Activated naive CD8-positive, alpha-beta T cell treated with anti-CD3 and anti-CD28 coated beads, Interleukin-2, amount 50 U/mL, for 16 hours (primary cell): ENCODE measurements at places on chromosomes 4 and X.

DNA sequence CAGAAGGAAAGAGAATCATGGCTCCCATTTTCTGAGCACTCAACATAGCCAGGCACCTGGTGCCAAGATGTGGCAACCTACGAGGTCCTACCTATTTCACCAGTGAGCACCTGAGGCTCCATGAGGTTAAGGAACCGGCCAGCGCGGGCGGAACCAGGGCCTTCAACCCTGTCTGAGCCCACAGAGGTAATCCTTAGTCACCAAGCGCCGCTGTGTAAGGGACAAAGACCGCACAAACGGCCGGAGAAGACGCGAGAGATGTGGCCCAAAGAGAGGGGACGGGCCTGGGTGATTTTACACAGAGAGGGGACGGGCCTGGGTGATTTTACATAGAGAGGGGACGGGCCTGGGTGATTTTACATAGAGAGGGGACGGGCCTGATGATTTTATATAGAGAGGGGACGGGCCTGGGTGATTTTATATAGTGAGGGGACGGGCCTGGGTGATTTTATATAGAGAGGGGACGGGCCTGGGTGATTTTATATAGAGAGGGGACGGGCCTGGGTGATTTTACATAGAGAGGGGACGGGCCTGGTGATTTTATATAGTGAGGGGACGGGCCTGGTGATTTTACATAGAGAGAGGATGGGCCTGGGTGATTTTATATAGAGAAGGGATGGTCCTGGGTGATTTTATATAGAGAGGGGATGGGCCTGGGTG, 114.2 kb downstream of the SMIM20 start:
- no peak for DNase-seq

GRCh38 chr4:37867102-37867501, 23.8 kb upstream of the TBC1D1 start:
- DNase-seq, result no peak

DNA sequence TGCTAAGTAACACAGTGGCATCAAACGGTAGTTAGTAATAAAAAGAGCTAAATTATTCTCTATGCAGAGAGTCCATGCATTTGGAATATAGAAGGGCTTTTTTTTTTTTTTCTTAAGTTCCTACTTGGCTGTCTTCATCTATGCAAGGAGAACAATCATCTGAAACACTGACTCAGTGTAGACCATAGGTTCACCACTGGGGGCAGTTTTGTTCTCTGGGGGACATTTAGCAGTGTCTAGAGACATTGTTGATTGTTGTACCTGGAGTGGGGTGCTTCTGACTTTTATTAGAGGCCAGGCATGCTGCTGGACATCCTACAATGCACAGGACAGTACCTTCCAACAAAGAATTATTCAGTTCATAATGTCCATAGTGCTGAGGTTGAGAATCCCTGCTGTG, 41.2 kb downstream of the TMA16 start:
- no peak for DNase-seq

DNA sequence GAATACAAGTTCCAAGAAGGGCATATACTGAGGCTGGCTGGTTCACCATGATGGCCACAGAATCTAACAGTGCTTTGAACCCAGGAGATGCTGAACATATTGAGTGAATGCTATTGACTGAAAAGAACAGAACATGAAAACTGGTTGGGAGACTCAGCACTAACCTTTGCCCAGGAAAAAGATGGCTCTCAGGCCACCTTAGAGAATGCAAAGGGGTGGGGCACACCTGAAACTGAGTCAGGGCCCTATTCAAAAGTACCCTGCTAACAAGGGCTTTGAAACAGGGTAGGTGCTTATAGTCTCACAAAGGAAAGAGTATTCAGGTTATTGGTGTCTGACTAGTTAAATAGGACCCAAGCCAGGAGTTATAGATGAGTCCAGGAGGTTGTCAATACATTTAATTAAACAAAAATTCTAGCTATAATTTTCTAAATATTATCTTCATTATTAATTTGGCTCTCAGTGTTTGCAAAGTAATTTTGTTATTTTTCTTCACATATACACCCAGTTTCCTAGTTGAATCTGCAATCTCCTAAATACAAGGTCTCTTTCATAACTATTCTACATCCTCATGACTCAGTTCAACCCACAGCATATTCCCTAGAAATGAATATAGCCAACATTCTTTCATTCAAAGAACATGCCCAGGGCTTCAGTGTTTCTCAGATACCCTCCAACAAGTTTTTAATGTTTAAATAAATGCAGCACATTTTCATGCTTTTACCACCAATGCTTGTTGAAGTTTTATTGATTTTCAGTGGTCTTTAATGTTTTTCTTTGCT, 144.2 kb upstream of the RAPGEF2 start:
- no peak for DNase-seq

GRCh38 chr4:41686893-41687292, 61.6 kb downstream of the PHOX2B start:
- DNase-seq, result no peak

DNA sequence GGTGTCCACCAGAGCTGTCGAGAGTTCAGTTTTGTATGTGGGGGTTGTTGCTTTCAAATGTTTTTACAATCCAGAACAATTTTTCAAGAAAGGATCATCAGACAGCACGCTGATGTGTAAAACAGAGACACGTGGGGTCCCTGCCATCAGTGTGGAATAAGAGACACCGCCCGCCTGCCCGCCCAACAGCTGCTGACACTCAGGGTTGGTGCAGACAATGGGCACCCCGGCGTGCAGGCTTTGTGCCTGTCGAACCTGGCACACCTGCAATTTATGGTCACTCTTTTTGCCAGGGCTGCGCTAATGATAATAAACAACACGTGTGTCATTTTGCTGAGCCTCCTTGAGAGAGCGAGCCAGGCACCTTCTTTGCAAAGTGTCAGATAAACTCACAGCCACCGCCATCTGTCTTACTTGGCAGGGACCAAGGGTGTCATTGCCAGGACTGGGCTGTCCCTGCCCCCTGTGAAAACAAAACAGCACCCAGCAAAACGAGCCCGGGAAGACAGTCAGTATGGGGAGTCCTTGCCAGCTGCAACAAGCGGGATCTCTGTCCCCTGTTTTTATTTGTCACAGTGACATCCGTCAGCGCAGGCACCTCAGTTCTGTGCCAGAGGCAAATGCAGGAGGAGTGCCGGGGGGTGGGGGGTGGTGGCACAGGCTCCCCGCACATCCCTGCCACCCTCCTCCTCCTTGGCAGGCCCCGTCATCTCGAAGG, 69.1 kb downstream of the PSAPL1 start:
- DNase-seq, result no peak
